MCF 10A (cell line): ENCODE measurements at places on chromosomes 12 and 14. TPM values are rescaled to one million over a fixed set of nuclear protein-coding genes. Genes with fewer than 3 reads are reported as not detected.

- H3K27me3 ChIP-seq, result no peaks in the 10 kb centered on the region
- no peaks in the 10 kb centered on the region for H3K36me3 ChIP-seq
- no peak overlapping the region for H3K27ac ChIP-seq
- H3K4me1 ChIP-seq, result peaks cover 4% of the 10 kb centered on the region
- no peak overlapping the region for H3K4me3 ChIP-seq
Measured at GRCh38 chr14:49545716-49546115, 40.5 kb downstream of the RPS29 start.

The GNB3 gene
- 0.47 TPM in 1 of 2 replicates, not detected in the other for total RNA-seq

DNA sequence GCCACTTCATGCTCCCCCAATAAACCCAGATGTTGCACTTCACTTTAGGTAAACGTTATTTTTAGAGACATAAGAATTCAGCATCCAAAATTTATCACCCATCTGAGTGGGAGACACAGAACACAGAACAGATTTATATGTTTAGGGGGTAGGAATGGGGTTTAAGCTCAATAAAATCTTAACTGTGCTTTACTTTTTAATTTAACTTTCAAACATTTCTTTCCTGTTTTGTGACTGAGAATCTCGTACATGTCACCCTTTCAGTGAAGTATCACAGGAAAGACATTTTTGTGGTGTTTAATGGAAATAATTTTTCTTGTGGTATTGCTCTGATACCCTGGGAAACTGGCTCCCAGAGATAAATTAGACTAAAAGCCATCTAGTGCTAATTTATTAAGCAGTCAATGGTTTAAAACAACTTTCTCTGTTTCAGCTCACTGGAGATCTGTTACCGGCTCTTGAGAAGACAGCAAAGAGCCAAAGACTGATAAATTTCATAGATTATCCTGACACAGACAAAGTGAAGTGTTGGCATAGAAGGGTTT, 148.0 kb upstream of the BMP4 start:
- H3K4me3 ChIP-seq, result no peak overlapping the region
- no peaks in the 10 kb centered on the region for H3K27me3 ChIP-seq
- peaks cover 38% of the 10 kb centered on the region for H3K4me1 ChIP-seq
- H3K27ac ChIP-seq, result no peak overlapping the region
- H3K36me3 ChIP-seq, result no peaks in the 10 kb centered on the region
- no peak for DNase-seq

The FLVCR2 gene
- total RNA-seq, result 3.2 and 4.2 TPM in 2 replicates

- H3K36me3 ChIP-seq, result no peaks in the 10 kb centered on the region
- DNase-seq, result peak; percentile 22
- no peak overlapping the region for H3K4me3 ChIP-seq
- H3K4me1 ChIP-seq, result no peaks in the 10 kb centered on the region
Measured at GRCh38 chr14:40697231-40697630, 909.4 kb upstream of the LRFN5 start.
